ENCODE measurements at places on chromosomes 2 and 18. TPM values are rescaled to one million over a fixed set of nuclear protein-coding genes. Genes with fewer than 3 reads are reported as not detected.

ANKRD30B gene
- total RNA-seq: not detected

MROH2A gene
- not detected for total RNA-seq

LRRC30 gene
- not detected for total RNA-seq

CXCR1 gene
- total RNA-seq: not detected

ADGRF3 gene
- 0.25 TPM for total RNA-seq

AFTPH gene
- 48.5 TPM for total RNA-seq

SMYD1 gene
- not detected for total RNA-seq

CFAP65 gene
- not detected for total RNA-seq

COL4A4 gene
- 0.04 TPM for total RNA-seq

ACTR3 gene
- 128 TPM for total RNA-seq

REG1B gene
- total RNA-seq: not detected

LRP1B gene
- total RNA-seq: 0.83 TPM

ACMSD gene
- total RNA-seq: not detected

REG3A gene
- total RNA-seq: not detected

GAREM1 gene
- total RNA-seq: 41.1 TPM

TOGARAM2 gene
- total RNA-seq: 5.1 TPM

CTAGE1 gene
- not detected for total RNA-seq

C1QL2 gene
- total RNA-seq: not detected

GTF2A1L gene
- total RNA-seq: not detected

OTX1 gene
- 9.2 TPM for total RNA-seq

GRHL1 gene
- 134 TPM for total RNA-seq

ACADL gene
- 2.5 TPM for total RNA-seq

BMP10 gene
- not detected for total RNA-seq

SLC4A5 gene
- 4.0 TPM for total RNA-seq

PID1 gene
- 22.4 TPM for total RNA-seq

FOXD4L1 gene
- not detected for total RNA-seq

CYTIP gene
- 5.8 TPM for total RNA-seq

ATP9B gene
- 39.9 TPM for total RNA-seq

EML6 gene
- 2.9 TPM for total RNA-seq

NGEF gene
- 30.3 TPM for total RNA-seq

SERPINB11 gene
- total RNA-seq: not detected

AGXT gene
- total RNA-seq: not detected

KCNJ13 gene
- total RNA-seq: 0.84 TPM

RND3 gene
- 35.5 TPM for total RNA-seq

CROCC2 gene
- total RNA-seq: 0.10 TPM

BOLL gene
- total RNA-seq: not detected

EIF2B4 gene
- 50.7 TPM for total RNA-seq

ZC3H6 gene
- 9.7 TPM for total RNA-seq

SAG gene
- total RNA-seq: not detected

RIT2 gene
- total RNA-seq: not detected

AOX1 gene
- 67.5 TPM for total RNA-seq

UGT1A8 gene
- not detected for total RNA-seq

TEX44 gene
- not detected for total RNA-seq

TWIST2 gene
- total RNA-seq: 38.6 TPM

SRD5A2 gene
- total RNA-seq: not detected

ARHGAP28 gene
- 5.9 TPM for total RNA-seq

STK36 gene
- total RNA-seq: 21.1 TPM

ASIC4 gene
- total RNA-seq: not detected

DCDC2C gene
- 0.16 TPM for total RNA-seq

OBSL1 gene
- 52.7 TPM for total RNA-seq

NETO1 gene
- total RNA-seq: 0.71 TPM

PROKR1 gene
- not detected for total RNA-seq

GREB1L gene
- total RNA-seq: 4.3 TPM

CCDC141 gene
- total RNA-seq: 0.15 TPM

SALL3 gene
- total RNA-seq: not detected

ID2 gene
- 271 TPM for total RNA-seq
